Inflammatory macrophage treated with lipopolysaccharide for 4 hours (primary cell): ENCODE measurements at places on chromosomes 16 and 17.

GRCh38 chr16:55136356-55137150, 187.4 kb upstream of the IRX6 start:
- no peak for DNase-seq

GRCh38 chr16:86814256-86814655, 235.9 kb downstream of the FOXL1 start:
- DNase-seq, result no peak

GRCh38 chr17:7352910-7353635, 1.1 kb downstream of the KCTD11 start:
- no peak for DNase-seq

- no peak for DNase-seq
Measured at GRCh38 chr17:57531648-57532504, 213.2 kb downstream of the CCDC182 start.

GRCh38 chr16:70419384-70420327, 19.2 kb downstream of the ST3GAL2 start:
- DNase-seq, result peak; percentile 26

GRCh38 chr16:22077700-22078313, 14.5 kb upstream of the VWA3A start:
- peak; percentile 65 for DNase-seq
